ENCODE measurements at places on chromosomes 2 and 18.

- DNase-seq = peak; percentile 3
Observed at GRCh38 chr2:43513216-43513615, 82.6 kb downstream of the THADA start.

DNA sequence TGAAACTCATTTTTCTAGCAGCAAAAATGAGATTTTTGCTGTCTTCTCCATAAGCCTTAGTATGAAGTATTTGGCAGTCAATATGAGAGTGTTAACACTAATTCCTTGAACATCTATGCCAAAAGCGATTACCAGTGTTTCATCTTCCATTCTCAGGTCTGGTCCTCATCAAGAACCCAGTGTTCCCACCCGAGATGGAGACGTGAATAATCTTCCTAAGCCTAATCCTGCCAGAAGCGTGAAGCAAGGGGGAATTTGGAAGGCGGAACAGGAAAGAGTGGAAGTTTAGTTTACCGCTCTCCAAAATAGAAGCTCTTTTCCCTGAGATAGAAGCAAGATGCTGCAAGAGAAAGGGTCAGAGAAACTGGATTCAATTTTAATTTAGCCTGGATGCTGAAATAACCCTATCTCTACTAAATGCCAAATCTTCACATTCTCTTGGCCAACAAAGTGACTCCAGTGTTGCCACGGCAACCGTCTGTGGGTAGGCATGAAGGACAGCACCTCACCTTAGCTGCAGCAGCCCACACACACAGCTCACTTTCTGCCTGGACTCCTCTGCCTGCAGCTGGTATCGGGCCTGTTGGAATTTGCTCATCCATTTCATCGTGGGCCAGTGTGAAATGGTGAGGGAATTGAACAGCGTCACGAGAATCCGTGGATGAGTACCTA lies 711.1 kb downstream of the CBLN2 start:
- no peak for DNase-seq

DNA sequence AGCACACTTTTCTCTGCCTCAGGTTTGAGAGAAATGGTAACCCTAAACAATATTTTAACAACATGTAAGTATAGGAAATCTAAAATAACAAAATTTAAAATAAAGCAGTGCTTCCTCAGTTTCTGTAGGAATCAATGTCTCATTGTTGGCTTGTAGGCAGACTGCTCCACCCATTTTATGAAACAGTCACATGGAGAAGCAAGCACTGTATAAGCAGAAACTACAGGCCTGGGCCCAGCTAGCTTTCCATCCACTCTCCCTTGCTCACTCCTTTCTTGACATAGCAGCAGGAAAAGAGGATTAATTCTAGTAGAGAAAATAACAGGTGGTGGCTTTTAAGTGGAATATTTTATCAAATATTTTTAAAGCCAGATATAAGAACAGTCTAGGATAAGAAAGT lies 97.2 kb downstream of the PLEKHM3 start:
- peak; percentile 9 for DNase-seq

DNA sequence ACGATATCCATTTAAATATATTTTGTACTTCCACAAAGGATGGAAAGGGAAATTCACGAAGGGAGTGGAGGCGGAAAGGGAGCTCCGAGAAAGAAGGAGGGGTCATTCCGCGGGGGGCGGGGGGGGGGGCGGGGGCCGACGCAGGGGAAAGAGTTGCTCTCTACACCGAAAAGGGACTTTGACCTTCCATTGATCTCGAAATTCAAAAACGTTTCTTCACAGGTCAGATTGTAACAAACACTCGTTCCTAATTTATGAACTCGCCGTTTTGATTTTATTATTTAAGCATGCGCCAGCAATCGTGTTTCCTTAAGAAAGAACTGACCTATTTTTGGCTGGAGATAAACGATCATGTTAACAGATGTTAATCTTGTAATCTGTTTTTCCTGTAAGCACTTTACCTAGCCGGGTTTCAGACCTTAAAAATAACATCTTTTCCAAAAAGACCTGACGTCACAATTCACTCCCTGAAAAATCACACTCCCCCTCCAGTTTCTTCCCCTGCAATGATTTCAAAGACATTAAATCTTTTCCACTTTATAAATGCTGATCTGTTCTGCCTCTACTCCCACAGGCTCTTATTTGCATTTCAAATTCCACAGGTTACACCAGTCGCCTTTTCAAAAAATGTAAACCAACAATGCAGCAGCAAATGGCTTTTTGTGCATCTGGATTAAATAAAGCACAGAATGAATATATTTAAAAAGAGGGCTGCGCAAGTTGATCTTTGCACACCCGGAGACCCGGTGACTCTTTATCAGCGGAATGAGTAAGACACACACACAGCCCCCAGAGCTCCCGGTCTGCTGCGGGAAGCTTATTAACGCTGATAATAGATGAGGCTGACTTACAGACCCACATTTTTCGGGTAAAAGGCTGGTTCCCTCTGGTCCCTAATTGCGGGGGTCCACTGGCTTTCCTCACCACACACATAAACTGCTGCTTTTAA lies 1.6 kb downstream of the ZNF516 start:
- DNase-seq = peak; percentile 73

DNA sequence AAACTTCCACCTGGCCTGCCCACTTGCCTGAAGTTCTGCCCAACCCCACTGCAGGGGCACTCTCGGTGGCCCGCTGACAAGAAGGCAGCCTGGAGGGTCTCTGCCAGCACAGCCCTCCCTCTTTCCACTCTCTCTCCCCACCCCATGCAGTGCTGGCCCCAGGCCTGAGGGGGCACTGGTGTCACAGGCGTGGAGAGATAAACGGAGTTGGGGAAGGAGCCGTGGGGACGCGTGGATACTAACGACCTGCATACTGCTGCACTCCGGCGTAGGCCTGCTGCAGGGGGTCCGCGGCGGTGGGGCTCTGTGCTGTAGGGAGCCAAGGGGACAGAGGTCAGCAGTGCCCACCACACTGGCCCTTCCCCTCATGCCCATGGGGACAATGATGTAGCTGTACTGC lies 299.3 kb downstream of the CELF4 start:
- DNase-seq = no peak

- DNase-seq = no peak
Observed at GRCh38 chr18:34514238-34514637, 195.9 kb upstream of the DTNA start.

DNA sequence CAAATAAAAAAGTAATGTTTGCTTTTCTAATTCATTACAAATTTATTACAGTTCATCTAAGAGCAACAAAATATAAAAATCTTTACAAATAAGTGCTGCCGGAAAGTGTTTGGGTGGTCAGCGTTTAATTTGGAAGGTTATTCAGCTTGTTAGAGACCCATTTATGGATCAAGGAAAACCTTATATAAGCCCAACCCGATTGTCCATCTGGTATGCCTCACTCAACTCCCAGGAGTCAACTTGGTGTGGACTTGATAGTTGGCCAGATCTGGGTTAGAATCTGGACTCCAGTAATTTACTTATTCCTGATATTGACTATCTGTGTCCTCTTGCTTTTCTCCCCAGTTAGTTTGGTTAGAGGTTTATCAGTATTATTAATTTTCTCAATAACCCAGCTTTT lies 106.2 kb downstream of the KCTD1 start:
- no peak for DNase-seq

DNA sequence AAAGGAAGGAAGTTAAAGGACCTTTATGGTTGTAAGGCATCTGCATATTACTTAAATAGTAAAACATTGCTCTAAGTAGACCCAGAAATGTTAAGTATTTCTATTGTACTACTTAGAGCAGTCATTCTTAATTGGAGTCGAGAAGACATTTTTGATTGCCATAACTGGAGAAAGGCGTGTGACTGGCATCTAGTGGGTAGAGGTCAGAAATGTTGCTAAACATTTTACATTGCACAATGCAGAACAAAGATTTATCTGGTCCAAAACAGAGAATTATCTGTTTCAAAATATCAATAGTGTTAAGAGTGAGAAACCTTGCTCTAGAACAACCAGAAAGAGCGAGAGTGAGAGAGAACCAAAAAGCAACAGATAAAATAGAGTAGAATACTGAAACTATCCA lies 23.3 kb upstream of the ROCK1 start:
- DNase-seq = peak; percentile 18

All from AG08396 (cell line).